Left renal pelvis (tissue), 4 donors: ENCODE measurements at places on chromosomes 5 and 9.

DNA sequence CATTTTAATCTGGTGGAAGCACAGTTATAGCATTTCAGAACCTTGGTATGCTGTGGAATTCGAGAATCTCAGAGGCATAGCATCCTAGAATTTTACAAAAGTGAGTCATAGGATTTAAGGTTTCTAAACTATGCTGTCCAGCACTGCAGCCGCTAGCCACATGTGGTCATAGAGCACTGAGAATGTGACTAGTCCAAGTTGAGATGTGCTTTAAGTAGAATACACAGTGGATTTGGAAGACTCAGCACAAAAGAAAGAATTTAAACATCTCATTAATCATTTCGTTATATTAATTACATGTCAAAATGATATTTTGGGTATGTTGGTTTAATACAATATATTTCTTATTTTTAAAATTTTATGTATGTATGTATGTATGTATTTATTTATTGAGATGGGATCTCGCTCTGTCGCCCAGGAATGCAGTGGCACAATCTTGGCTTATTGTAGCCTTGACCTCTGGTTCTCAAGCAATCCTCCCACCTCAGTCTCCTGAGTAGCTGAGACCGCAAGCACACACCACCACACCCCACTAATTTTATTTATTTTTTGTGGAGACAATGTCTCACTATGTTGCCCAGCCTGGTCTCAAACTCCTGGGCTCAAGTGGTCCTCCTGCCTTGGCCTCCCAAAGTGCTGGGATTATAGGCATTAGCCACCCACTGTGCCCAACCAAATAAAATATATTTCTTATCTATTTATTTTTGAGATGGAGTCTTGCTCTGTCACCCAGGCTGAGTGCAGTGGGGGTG lies 20.4 kb upstream of the RPS14 start:
- DNase-seq, result no peak

DNA sequence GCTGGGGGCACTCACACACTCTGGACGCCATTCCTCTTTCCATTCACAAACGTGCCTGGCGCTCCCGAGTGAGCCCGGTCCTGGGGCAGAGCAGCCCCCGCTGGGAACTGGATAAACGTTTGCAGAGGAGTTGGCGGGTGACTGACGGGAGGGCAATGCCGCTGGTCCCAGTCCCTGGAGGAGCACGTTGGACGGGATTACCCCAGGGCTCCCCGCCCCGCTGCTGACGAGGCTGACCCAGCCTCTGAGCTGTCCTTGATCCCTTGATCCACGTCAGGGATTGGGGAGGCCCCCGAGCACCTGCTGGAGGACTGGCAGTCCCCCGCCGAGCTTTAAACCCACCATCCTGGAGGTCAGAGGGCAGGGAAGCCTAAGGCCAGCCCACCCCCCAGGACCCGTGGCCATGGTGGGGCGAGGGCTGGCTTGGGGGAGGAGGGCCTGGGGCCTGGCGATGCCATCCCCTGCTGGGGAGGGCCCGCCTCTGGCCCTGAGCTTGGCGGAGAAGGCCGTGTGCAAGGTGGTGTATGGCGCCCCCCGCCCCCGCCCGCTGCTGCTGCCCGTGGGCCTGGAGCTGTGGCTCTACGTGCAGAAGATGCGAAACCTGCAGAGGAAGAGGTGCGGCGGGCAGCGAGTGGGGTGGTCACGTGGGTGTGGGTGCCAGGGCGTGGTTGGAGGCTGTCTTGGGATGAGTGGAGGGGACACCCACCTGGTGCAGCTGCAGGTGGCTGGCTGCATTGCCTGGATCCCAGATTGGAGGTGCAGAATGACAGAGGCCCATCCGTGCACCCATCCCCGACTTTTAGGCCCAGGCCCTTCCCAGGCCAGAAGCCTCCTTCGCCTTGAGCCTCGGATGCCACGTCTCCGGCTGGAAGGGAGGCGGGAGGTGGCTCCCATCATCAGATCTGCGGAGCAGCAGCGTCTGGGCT lies 4.5 kb downstream of the GPSM1 start:
- no peak for DNase-seq

DNA sequence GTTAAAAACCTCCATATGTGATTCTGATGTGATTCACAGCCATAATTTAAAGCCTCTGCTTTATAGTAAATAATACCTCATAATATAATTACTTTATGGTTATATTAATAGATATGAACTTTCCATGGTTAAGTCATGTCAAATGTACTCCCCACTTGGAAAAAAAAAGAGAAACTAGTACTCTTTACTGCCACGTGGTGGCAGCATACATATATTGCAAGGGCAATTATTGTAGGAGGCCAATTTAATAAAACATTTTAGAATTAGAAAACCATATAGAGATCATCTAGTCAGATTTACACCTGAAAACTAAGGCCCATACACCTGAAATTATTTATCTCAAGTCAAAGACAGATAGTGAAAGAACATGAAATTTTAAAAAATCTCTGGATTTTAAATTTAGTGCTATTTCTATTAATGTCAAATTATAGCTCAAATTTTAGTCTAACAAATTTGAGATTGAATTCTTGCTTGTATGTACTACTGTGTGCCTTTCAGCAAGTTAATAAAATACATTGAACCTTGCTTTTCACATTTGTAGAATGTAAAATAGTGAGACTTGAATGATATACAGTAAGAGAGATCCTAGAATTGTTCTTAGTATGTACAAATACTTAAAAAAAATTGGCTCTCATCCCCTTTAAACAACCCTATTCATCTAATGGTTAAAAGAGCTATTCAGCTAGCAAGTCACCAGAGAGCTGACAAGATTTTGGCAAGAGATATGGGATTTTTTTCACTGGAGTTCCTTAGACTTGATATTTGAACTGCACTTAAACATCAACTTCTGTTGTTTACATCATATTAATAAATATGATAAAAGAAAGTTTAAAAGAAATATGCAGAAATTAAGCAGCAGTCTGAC lies 603.8 kb downstream of the TLE4 start:
- DNase-seq, result no peak

DNA sequence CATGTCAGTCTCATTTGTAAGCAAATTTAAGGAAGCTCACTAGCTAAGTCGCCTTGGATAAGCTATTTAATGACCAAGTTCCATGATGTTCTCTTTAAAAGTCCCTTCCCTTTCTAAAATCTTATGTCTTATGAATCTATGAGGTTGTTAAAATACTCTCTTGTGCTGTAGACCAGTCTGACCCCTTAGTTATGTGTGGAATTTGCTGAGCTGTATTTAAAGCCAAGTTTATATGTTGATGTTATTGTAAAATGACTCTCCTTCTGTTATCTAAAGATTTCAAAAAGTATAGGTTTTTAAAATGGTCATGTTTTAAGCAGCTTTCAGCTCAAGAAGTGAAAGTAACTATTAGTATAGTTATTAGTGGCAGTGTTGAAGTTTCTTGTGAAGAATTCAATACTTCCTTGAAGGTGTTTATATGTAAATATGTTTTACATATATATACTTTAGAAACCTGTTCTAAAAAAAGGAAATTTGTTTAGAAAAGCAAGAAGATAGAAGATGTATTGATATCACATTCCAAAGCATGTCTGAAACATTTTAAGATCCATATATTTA lies 92.2 kb downstream of the CDC42SE2 start:
- DNase-seq, result no peak

- no peak for DNase-seq
Measured at GRCh38 chr9:108830272-108830671, 25.5 kb downstream of the ACTL7B start.
